Activated T-cell treated with anti-CD3 and anti-CD28 coated beads, Interleukin-2, amount 50 U/mL, for 72 hours (primary cell): ENCODE measurements at places on chromosomes 2 and 18.

DNA sequence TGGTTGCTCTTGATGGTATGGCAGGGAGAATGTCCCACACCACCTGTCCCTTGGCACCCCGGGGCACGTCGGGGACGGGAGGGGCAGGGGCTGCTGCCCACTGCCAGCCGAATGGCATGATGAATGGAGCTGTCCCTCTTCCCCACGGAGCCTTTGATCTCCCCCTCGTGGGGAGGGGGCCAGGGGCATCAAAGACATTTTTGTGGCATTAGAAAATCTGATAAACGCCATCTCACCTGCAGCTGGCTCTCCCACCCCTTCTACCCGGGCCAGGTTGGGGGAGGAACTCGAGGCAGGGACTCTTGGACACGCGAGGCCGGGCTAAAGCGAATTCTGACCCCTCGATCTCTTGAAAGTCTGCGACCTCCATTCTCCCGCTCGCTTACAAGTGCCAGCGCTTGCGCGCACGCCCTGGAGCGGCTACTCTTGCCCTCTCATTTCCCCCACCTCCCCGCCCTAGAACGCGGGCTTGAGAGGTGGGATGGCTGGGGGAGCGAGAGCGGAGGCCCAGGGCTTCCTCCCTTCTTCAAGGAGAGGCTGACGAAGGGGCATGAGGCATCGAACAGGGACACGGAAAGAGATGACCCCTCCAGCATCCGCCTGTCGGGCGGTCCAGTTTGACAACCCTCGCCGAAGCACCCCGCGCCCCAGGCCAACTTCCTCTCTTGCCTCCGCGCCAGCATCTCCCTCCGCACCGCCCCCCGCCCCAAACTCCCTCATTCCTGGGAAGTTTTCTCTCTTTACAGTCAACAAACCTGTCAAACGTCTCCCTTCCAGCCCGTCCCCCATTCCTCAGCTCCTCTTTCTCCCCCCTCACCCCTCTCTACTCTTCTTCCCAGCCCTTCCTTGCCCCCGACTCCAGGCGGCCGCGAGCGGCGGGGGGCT is 692 bp upstream of the WNT6 start:
- H3K27me3 ChIP-seq: peaks cover 91% of the 10 kb centered on the region
- H3K27ac ChIP-seq: no peak overlapping the region
- peak overlapping the region; percentile 78 for H3K4me3 ChIP-seq

DNA sequence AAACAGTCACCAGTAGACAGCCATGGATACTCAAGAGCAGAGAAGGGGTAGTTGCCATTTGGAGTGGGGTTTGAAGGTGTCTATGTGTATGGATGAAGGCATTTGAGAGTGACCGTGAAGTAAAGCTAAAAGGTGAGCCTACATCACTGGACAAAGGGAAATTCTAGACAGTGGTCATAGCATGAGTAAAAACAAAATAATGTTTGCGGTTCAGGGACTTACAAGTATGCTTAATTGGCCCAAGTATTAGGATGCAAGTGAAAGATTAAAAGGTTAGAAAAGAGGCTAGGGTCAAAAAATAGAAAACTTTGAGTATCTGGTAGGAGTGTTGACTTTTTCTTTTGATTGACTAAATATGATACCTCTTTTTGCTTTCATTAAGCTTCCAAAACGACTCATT is 238.1 kb upstream of the SLC8A1 start:
- no peak for DNase-seq
- peaks cover 3% of the 10 kb centered on the region for H3K4me1 ChIP-seq
- H3K27ac ChIP-seq: no peak overlapping the region
- no peak overlapping the region for H3K4me3 ChIP-seq

- H3K27ac ChIP-seq: no peak overlapping the region
- H3K4me3 ChIP-seq: no peak overlapping the region
- no peaks in the 10 kb centered on the region for H3K36me3 ChIP-seq
- H3K4me1 ChIP-seq: no peaks in the 10 kb centered on the region
Observed at GRCh38 chr2:54879598-54880332, 156.3 kb downstream of the EML6 start.

GRCh38 chr18:11146238-11146946 is 3.0 kb downstream of the PIEZO2 start:
- H3K27ac ChIP-seq: no peak overlapping the region
- no peak for DNase-seq
- H3K4me1 ChIP-seq: no peaks in the 10 kb centered on the region

- H3K4me1 ChIP-seq: peaks cover 33% of the 10 kb centered on the region
- H3K27me3 ChIP-seq: no peaks in the 10 kb centered on the region
- no peak overlapping the region for H3K4me3 ChIP-seq
- H3K36me3 ChIP-seq: no peaks in the 10 kb centered on the region
- DNase-seq: no peak
- H3K27ac ChIP-seq: no peak overlapping the region
Observed at GRCh38 chr2:168354499-168354898, 101.6 kb upstream of the CERS6 start.

- H3K27me3 ChIP-seq: no peaks in the 10 kb centered on the region
- no peak overlapping the region for H3K27ac ChIP-seq
- H3K36me3 ChIP-seq: no peaks in the 10 kb centered on the region
- H3K4me3 ChIP-seq: no peak overlapping the region
Observed at GRCh38 chr18:57008001-57008686, 138.7 kb upstream of the BOD1L2 start.

GRCh38 chr2:136183097-136183496 is 65.1 kb upstream of the CXCR4 start:
- DNase-seq: no peak
- no peak overlapping the region for H3K27ac ChIP-seq
- no peak overlapping the region for H3K4me3 ChIP-seq
- no peaks in the 10 kb centered on the region for H3K4me1 ChIP-seq
- H3K36me3 ChIP-seq: no peaks in the 10 kb centered on the region
- H3K27me3 ChIP-seq: no peaks in the 10 kb centered on the region

DNA sequence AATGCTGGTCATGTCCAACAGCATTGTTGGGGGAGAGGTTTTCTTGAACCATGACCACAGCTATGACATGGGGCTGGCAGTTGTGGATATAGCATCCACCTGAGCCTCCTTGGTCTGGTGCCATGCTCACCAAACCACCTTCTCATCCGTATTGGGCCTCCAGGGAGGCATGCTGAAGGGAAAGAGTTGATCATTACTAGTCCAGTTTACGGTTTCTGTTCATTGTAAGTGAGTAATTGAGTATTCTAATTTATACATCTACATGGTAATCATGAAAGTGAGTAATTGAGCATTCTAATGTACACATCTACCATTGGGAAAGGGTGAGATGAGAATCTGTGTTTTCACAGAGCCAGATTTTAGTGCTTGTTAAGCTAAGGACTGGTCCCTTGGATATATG is 6.8 kb downstream of the TMEM87B start:
- H3K4me1 ChIP-seq: peaks cover 67% of the 10 kb centered on the region
- H3K4me3 ChIP-seq: peak overlapping the region; percentile 15
- DNase-seq: no peak

GRCh38 chr2:184677171-184677570 is 78.8 kb downstream of the ZNF804A start:
- H3K27me3 ChIP-seq: no peaks in the 10 kb centered on the region
- DNase-seq: no peak
- H3K36me3 ChIP-seq: no peaks in the 10 kb centered on the region
- H3K27ac ChIP-seq: no peak overlapping the region
- H3K4me1 ChIP-seq: no peaks in the 10 kb centered on the region

GRCh38 chr18:63905361-63905760 is 2.4 kb upstream of the SERPINB10 start:
- no peak overlapping the region for H3K4me3 ChIP-seq
- no peak overlapping the region for H3K27ac ChIP-seq
- H3K4me1 ChIP-seq: peaks cover 5% of the 10 kb centered on the region
- DNase-seq: no peak
- no peaks in the 10 kb centered on the region for H3K36me3 ChIP-seq

- H3K27me3 ChIP-seq: no peaks in the 10 kb centered on the region
- H3K4me3 ChIP-seq: no peak overlapping the region
- peak overlapping the region; percentile 52 for H3K27ac ChIP-seq
- peak; percentile 33 for DNase-seq
Observed at GRCh38 chr2:16649353-16650286, 16.0 kb downstream of the CYRIA start.

GRCh38 chr2:134736167-134736880 is 17.5 kb upstream of the TMEM163 start:
- H3K36me3 ChIP-seq: no peaks in the 10 kb centered on the region
- DNase-seq: no peak
- no peaks in the 10 kb centered on the region for H3K4me1 ChIP-seq
- peaks cover 13% of the 10 kb centered on the region for H3K27me3 ChIP-seq

- H3K4me3 ChIP-seq: peak overlapping the region; percentile 27
- peaks cover 38% of the 10 kb centered on the region for H3K4me1 ChIP-seq
- peaks cover 2% of the 10 kb centered on the region for H3K36me3 ChIP-seq
- H3K27ac ChIP-seq: peak overlapping the region; percentile 41
Observed at GRCh38 chr2:46072101-46072820, 224.9 kb upstream of the EPAS1 start.
